Activated CD4-positive, CD25-positive, alpha-beta regulatory T cell treated with anti-CD3 and anti-CD28 coated beads, Interleukin-2, amount 50 U/mL, for 24 hours (primary cell): ENCODE measurements at places on chromosomes 4 and X.

DNA sequence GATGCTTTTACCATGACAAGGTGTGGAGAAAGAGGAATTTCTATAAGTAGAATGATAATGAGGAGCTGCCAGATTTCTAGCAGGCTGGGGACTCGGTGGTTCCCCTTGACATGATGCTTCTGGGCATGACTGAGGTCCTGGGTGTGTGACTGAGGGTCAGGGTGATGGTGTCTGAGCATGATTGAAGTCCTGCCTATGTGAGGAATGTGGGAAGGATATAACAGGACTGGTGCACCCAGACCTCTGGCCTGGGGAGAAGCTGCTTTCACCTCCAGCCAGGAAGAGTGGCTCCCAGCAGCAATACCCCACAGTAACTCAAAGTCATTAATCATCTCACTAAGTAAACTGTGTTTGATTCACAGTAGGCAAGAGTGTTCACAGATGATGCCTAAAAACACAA is 17.4 kb downstream of the SORBS2 start:
- ATAC-seq, result no peak

GRCh38 chrX:119763181-119763580 is 4.8 kb downstream of the SOWAHD start:
- ATAC-seq, result no peak

GRCh38 chr4:84722720-84723119 is 139.8 kb downstream of the CDS1 start:
- no peak for ATAC-seq

DNA sequence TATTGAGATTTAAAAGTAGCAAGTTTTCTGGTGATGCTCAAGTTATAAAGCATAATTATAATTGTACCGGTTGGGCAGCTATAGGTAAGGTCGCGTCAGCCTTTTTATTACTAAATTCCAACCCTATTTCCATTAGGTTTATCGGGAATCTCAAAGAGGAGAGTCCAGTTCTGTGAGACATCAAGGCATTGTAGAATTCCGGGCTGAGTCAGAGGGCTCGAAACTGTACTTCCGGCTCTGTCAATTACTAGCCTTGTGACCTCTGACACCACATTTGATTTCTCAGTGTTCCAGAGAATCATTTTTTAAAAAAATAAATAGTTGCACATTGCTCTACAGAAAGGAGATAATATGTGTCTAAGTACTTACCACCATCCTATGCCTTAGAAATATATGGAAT is 4.3 kb downstream of the IL1RAPL1 start:
- ATAC-seq, result no peak
